ENCODE measurements at places on chromosomes 1 and 21. TPM values are rescaled to one million over a fixed set of nuclear protein-coding genes. Genes with fewer than 3 reads are reported as not detected.

The OR2L8 gene
- not detected for total RNA-seq

The SGIP1 gene
- total RNA-seq: 2.3 TPM

The LCE1B gene
- total RNA-seq: not detected

The LRRIQ3 gene
- 0.23 TPM for total RNA-seq

The CD48 gene
- total RNA-seq: 13.7 TPM

DNA sequence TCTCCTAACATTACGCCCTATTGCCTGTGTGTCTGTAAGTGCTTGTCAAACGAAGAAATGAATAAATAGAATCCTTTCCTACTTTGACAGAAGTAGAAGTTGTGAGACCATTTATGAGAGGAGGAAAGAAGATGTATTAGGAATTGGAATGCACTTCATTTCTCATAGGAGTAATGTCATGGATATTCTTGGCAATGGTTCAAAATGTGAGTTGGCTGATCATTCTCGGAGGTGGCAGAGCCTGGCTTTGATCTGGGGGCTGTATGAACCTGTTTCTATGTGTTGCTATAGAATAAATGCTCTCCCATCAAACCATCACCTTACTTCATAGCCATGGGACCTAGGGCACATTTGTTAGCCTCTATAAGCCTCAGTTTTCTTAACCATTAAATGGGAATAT lies 10.1 kb upstream of the SERBP1 start:
- no peak for DNase-seq

DNA sequence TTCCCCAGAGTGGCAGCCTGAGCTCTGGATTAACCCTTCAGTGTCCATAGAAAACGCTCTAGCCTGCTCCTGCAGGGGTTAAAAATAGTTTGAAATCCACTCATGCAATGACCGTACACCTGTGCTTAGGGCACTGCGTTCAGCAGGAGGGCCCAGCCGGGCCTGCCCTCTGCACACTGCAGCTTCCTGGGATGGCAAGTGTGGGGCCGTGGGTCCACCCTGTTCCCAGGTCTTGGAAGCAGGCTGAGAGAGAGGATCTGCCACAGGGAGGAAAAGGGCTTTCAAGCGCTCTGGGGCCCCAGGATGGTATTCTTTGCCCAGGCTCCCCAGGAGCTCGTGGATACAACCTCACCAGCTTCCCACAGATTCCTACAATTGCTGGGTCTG lies 1.5 kb upstream of the S100B start:
- no peak for DNase-seq

DNA sequence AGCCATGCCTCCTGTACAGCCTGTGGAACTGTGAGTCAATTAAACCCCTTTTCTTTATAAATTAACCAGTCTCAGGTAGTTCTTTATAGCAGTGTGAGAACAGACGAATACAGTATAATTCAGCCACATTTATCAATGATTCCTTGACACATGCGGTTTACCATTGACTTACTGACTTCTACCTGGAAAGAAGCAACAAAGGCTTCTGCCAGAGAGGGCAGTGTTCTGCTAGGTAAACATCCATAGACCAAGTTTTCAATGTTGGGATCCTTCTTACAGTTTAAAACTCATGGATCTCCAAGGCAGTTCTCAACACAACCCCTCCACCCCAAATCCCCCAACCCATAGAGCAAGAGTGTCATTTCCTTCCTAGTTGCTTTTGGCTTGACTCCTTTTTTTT lies 150.6 kb downstream of the ZNF648 start:
- DNase-seq: no peak

Data from esophagus squamous epithelium (tissue), 5 donors.